Thoracic aorta (tissue), 2 donors: ENCODE measurements at places on chromosomes 3 and 15. TPM values are rescaled to one million over a fixed set of nuclear protein-coding genes. Genes with fewer than 3 reads are reported as not detected.

DNA sequence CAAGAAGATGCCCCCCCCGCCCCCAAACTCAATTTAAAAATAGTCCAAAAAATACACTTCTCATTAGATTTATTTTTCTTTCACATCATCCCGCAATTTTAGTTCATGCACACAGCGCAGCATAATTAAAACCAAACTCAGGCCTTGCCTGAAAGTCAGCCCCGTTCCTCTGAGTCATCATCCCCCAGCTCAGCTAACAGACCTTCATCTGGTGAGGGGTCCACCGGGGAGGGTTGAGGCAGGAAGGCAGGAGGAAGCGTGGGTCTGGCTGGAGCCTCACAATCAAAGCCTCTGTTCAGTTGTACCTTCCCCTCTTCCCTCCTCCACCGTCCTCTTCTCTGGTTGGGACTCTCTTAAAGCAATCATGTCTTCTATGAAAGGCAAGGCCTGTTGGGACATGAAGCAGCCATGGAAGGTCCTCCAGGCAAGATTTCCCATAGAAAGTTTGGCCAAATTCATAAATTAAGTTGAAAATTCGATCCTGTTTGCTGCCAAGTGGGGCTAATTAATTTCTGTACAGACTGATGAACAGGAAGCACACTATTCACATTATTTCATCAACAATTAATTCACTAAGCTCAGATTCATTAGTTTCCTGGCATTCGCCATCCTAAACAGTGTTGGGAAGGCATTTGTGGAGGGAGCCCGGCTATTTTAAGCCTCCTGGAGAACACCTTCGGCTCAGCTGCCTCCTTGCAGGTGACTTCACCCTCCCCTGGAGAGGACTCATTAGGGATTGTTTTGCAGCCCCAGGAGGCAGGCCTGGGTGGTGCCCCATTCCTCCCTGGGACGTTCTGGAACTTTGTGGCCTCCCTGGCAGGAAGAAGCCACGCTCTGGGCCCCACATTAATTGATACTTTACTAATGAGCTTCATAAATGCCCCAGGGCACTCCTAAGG, 72.3 kb upstream of the BNC1 start:
- no peaks in the 10 kb centered on the region for H3K27me3 ChIP-seq
- no peaks in the 10 kb centered on the region for H3K4me1 ChIP-seq
- no peak for DNase-seq
- H3K36me3 ChIP-seq, result no peaks in the 10 kb centered on the region

DNA sequence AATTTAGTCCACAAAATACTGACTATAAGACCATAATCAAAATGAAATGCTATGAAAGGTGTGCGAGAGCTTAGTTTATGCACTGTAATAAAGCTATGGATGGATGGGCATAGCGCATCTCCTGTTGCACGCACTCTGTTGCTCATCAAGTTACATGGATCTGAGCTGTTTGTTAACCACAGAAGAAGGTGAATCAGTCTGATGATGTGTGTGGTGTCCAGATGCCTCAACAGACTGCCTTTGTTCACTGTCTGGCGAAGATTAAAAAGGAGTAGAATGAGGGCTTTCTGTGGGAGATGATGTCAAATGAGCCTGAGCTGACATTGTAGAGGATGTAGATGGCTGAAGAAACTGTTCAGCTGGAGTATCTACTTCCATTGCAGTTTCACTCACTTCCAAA, 36.1 kb downstream of the NSMCE3 start:
- no peaks in the 10 kb centered on the region for H3K36me3 ChIP-seq
- no peak overlapping the region for H3K4me3 ChIP-seq
- no peaks in the 10 kb centered on the region for H3K27me3 ChIP-seq
- no peaks in the 10 kb centered on the region for H3K4me1 ChIP-seq
- no peak overlapping the region for H3K27ac ChIP-seq
- DNase-seq, result no peak

The CEMIP gene
- total RNA-seq, result 1.2 TPM

GRCh38 chr3:111787556-111788463, 71.3 kb upstream of the PHLDB2 start:
- no peak for DNase-seq
- H3K4me3 ChIP-seq, result no peak overlapping the region
- peak overlapping the region; percentile 52 for H3K27ac ChIP-seq
- peaks cover 44% of the 10 kb centered on the region for H3K4me1 ChIP-seq

- no peaks in the 10 kb centered on the region for H3K27me3 ChIP-seq
- no peaks in the 10 kb centered on the region for H3K36me3 ChIP-seq
- DNase-seq, result no peak
- no peak overlapping the region for H3K4me3 ChIP-seq
Observed at GRCh38 chr15:66600240-66600627, 34.4 kb upstream of the LCTL start.

DNA sequence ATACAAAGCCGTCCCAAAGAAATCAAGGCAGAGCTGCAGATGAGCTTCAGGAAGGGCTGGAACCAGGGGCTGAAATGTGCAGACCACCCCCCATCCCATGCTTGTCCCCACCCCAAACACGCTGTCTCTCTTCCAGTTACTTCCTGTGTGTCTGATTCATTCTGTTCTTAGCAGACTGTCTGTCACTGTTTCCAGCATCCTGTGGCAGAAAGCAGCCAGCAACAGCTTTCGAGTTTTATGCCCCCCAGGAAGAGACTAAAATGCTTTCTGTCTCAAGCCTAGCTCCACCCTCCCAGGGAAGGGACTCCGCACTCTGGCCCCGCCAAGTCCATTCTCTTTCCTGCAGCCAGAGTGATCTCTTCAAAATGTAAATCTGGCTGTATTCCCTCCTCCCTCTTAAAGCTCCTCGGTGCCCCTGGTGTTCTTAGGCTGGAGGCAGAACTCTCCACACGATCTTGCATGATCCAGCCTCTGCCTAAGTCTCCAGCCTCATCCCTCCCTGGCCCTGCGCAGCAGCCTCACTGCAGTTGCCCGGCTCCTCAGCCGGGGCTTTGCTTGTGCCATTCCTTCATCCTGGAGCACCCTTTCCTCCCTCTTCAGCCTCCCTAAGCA, 41.5 kb downstream of the HRH1 start:
- no peaks in the 10 kb centered on the region for H3K27me3 ChIP-seq
- no peak for DNase-seq
- peaks cover 62% of the 10 kb centered on the region for H3K4me1 ChIP-seq

The ERC2 gene
- total RNA-seq, result not detected

DNA sequence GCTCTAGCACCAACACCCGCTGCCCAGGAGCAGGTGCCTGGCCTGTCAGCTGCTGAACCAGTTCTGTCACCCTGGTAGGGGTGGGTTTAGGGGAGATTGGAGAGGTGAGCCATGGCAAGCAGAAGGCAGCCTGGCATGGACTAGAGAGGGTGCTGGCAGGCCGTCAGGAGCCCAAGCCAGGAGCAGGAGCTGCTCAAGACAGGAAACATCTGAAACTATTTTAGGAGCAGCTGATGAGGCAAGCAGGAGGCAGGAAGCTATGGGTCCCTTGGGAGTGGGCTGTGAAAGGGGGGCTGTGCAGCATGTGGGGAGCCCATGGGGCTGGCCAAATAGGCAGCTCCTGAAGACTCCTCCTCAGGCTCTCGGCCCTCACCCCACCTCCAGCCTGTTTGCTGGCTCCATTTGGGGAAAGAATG, 2.3 kb downstream of the INKA1 start:
- H3K4me1 ChIP-seq, result peaks cover 25% of the 10 kb centered on the region
- peak; percentile 74 for DNase-seq
- H3K4me3 ChIP-seq, result peak overlapping the region; percentile 97
- peaks cover 8% of the 10 kb centered on the region for H3K36me3 ChIP-seq

DNA sequence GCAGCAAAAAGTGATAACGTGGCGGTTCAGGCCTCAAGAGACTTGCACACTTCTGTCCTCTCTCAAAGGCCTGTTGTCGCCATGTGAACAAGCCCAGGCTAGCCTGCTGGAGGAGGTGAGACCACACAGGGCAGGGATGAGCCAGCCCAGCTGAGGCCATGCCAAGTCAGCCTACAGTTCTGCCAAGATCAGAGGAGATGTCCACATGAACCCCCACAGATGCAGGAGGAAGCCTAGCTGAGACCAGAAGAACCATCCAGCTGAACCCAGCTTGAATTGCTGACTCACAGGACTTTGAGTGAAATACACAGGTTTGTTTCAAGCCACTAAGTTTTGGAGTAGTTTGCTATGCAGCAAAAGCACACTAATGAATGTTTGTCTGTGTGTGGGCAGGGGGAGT, 50.3 kb upstream of the SEC13 start:
- H3K4me1 ChIP-seq, result no peaks in the 10 kb centered on the region
- no peaks in the 10 kb centered on the region for H3K36me3 ChIP-seq
- no peaks in the 10 kb centered on the region for H3K27me3 ChIP-seq
- H3K4me3 ChIP-seq, result no peak overlapping the region
- no peak for DNase-seq
- H3K27ac ChIP-seq, result no peak overlapping the region

- H3K27ac ChIP-seq, result no peak overlapping the region
- peaks cover 3% of the 10 kb centered on the region for H3K4me1 ChIP-seq
- DNase-seq, result peak; percentile 3
Observed at GRCh38 chr15:39976291-39977274, 42.7 kb downstream of the EIF2AK4 start.

- no peaks in the 10 kb centered on the region for H3K4me1 ChIP-seq
- H3K36me3 ChIP-seq, result peaks cover 8% of the 10 kb centered on the region
- no peak overlapping the region for H3K4me3 ChIP-seq
- no peaks in the 10 kb centered on the region for H3K27me3 ChIP-seq
- DNase-seq, result no peak
Observed at GRCh38 chr3:67531181-67532101, 123.0 kb downstream of the SUCLG2 start.

The SLC22A13 gene
- 2.2 TPM for total RNA-seq

The NDN gene
- 80.0 TPM for total RNA-seq

GRCh38 chr3:71247221-71247957, 336.1 kb downstream of the FOXP1 start:
- peak overlapping the region; percentile 91 for H3K27ac ChIP-seq
- H3K27me3 ChIP-seq, result no peaks in the 10 kb centered on the region
- no peak for DNase-seq
- peaks cover 7% of the 10 kb centered on the region for H3K4me1 ChIP-seq
- H3K4me3 ChIP-seq, result no peak overlapping the region

DNA sequence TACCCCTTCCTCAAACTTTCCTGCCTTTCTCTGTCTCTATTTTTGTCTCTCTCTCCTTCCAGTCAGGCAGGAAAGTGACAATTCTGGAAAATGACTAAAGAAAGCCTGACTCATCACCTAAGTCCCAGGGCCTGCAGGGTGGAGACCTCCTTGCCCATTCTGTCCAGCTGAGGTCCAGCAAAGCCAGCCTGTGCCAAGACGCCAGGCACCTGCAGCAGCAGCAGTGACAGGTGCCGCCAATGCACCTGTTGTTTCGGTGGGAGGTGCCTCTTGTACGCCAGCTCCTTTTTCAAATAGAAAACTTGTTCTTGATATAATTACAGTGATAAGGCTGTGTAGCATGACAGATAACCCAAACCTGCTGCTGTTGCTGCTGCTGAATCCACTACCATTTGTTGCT, 501.3 kb downstream of the NTRK3 start:
- peaks cover 24% of the 10 kb centered on the region for H3K4me1 ChIP-seq
- H3K4me3 ChIP-seq, result no peak overlapping the region
- no peak overlapping the region for H3K27ac ChIP-seq
- no peaks in the 10 kb centered on the region for H3K27me3 ChIP-seq

The CHST2 gene
- 3.5 TPM for total RNA-seq

DNA sequence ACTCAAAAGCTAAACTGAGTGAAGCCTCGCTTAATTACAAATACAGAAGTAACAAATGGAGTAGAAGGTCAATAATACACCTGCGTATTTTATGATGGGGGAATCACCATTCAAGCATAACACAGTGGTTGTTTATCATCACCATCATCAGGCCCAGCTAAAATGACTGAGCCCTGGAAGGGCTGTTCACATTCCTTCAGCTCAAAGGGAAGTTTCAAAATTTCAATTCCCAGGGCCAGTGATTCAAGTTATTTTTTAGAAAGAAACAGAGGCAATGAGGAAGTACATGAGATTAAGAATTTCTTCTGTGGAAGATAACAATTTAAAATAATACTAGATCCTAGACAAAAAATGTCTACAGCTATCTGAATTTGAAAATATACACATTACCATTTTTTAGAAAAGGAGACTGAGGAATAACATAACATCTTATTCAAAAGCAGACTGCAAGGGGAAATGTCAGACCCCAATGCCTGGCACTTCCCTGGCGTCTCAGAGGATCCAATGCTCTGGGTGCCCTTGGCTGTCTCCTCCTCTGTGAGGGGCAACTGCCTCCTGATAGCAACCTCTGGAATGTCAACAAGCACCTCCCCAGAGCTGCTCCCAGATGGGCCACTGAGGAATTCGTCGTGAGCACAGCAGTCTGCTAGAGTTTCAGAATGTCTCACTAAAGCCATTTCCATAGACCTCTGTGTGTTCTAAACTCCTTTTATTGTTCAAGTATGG, 22.8 kb downstream of the EHD4 start:
- no peak overlapping the region for H3K4me3 ChIP-seq
- DNase-seq, result no peak

GRCh38 chr15:60590935-60591495, 112.1 kb upstream of the ICE2 start:
- no peaks in the 10 kb centered on the region for H3K27me3 ChIP-seq
- peak overlapping the region; percentile 81 for H3K4me3 ChIP-seq
- no peaks in the 10 kb centered on the region for H3K36me3 ChIP-seq
- peaks cover 3% of the 10 kb centered on the region for H3K4me1 ChIP-seq
- peak overlapping the region; percentile 68 for H3K27ac ChIP-seq
- DNase-seq, result no peak

The ZKSCAN7 gene
- 5.4 TPM for total RNA-seq

- H3K27me3 ChIP-seq, result no peaks in the 10 kb centered on the region
- DNase-seq, result no peak
- H3K4me3 ChIP-seq, result no peak overlapping the region
- no peaks in the 10 kb centered on the region for H3K36me3 ChIP-seq
- no peak overlapping the region for H3K27ac ChIP-seq
Observed at GRCh38 chr15:91318516-91318915, 218.5 kb downstream of the SV2B start.

The RPN1 gene
- total RNA-seq, result 227 TPM

The GOLGA8N gene
- total RNA-seq, result 21.2 TPM

DNA sequence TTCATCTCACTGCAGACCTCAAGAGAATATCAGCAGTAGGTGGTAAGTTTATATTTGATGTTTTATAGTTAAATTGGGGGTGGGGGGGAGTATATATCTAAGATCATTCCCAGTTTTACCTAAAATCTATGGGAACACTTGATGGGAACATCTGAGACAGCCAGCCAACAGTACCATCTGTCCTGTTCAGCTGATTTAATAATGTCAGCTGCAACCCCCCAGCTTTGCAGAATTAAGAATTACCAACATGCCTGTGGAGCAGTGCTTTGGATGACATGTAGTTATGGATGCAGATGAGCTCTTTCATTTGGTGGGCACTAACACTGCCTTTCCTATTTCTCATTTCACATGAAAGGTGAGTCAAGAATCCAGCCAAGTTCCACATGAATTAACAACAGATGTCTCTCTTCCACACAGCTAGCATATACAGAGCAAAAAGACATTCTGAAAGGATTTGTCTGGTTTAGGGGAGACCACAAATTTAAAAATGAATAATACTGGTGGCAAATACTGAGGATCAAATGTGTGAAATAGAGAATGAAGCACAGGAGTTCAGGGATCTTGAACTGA, 76.2 kb downstream of the SETD5 start:
- H3K27ac ChIP-seq, result no peak overlapping the region
- DNase-seq, result no peak
- H3K4me1 ChIP-seq, result no peaks in the 10 kb centered on the region
- peaks cover 59% of the 10 kb centered on the region for H3K36me3 ChIP-seq
- H3K27me3 ChIP-seq, result no peaks in the 10 kb centered on the region
- H3K4me3 ChIP-seq, result no peak overlapping the region

The WDR93 gene
- not detected for total RNA-seq

The TICRR gene
- total RNA-seq, result not detected

GRCh38 chr3:191762323-191762960, 301.5 kb downstream of the PYDC2 start:
- no peaks in the 10 kb centered on the region for H3K27me3 ChIP-seq
- no peak for DNase-seq
- peaks cover 3% of the 10 kb centered on the region for H3K4me1 ChIP-seq
- H3K27ac ChIP-seq, result no peak overlapping the region

The CSTA gene
- total RNA-seq, result not detected
